ENCODE measurements at places on chromosomes 11 and 22.
A peak's percentile ranks its signal among the peaks of the same experiment; 100 is the strongest.

DNA sequence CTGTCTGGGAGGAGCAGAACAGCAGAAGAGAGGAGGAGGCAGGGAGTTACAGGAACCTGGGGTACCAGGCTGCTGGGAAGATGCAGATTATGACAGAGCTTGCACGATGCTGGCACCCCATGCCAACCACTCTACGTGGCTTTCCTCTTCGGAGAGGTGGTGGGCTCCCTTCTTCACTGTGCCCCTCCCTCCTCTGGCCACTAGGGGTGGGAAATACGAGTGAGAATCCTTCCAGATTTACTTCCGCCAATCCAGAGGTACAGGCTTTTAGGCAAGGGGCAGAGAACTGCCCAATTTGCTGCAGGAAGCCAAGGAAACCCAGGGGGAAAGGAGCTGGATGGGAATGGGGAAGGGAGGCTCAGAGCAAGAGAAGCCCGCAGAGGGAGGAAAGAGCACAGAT is 12.3 kb downstream of the HYOU1 start:
- no peak for DNase-seq

DNA sequence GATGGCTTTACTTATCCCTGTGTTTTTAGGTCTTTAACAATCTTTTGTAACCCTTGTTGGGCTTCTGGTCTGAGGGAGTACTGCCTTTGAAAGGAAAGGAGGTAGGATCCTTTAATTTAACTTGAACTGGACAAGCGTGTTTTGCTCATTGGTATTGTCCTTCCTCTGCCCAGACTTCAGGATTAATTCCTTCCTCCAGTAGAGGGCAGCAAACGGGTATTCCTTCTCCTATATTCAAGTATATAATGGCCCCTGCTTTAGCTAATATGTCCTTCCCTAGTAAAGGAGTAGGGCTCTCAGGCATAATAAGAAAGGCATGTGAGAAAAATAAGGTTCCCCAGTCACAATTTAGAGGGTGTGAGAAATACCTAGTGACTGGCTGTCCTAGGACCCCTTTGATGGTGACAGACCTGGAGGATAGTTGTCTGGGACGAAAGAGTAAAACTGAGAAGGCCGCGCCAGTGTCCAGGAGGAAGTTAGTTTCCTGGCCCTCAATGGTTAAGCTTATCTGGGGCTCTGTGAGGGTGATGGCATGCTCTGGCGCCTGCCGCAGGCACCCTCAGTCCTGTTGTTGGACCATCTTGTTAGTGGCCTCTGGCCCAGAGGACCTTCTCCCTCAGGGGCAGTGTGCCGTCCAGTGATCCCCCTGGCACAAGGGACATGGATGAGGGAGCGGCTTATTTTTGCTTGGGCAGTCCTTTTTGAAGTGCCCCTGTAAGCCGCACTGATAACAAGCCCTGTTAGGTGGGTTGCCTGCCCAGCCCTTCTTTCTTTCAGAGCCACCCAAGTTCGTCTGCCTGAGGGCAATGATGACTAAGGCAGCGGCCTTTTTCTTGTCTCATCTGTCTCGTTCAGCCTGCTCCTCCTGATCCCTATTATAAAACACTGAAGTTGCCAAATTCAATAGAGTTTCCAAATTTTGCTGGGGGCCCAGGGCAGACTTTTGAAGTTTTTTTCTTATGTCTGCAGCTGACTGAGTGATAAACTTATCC is 51.8 kb downstream of the C11orf71 start:
- DNase-seq: peak; percentile 58

DNA sequence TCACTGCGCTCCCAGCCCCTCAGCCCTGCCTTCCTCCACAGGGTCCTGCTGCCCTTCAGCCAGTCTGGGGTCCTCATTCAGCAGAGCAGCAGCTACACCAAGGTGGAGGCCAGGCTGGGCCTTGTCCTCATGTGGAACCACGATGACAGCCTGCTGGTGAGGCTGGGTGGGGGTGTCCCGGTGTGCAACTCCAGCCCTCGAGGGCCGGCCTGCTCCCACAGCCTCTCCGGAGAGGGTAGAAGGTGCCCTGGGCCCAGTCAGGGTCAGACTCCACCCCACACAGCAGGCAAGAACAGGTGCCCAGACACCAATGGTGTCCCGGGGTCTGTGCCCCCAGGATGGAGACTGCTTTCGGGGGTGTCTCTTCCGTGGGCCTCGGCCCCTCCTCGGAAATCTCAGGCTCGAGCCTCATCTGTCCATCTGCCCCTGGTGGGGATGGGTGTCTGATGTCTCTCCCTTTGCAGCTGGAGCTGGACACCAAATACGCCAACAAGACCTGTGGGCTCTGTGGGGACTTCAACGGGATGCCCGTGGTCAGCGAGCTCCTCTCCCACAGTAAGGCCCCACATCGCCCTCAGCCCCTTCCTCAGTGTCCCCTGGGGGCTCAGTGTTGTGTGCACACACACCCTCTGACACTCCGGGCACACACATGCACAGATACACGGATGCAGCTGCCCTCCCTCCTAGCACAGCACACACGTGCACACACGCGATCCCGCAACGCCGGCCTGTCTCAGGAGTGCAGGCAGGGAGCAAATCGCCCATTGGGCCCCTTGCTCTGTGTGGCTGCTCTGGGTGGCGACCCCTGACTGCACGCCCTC is 4.9 kb downstream of the MUC5AC start:
- no peak for DNase-seq

DNA sequence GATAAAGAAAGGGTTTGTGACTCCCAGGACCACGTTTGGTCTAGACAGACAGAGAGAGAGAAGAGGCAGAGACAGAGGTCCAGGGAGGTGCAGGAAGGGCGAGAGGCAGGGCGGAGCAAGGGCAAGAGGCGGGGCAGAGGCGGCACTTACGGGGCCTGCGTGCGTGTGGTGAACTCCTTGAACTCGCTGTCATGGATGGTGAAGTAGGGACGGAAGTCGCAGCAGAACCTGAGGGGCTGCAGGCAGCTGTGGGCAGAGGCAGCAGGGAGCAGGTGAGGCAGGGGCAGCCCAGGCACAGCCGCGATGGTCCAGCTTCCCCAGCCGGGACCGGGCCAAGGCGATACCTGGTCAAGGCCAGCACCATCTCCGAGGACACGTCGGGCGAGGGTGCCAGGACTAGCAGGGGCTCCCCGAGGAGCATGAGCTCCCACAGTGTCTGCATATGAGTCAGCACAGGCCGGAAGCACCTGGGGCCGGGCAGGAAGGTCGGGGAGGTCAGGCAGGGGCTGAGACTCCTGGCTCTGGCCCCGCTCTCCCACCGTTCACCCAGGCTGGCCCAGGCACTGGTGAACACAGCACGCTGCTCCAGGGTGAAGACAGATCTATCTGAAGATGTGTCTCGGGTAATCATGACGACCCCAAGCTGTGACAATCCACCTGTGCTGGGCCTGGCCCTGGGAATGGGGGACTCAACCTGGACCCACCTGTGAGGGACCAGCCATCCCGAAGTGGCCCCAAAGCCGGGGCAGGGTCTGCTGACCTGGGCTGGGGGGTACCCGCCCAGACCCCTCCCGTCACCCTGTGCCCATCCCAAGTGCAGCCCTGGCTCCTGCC is 7.2 kb upstream of the PLXNB2 start:
- DNase-seq: peak; percentile 58

GRCh38 chr22:38824585-38824984 is 19.2 kb downstream of the NPTXR start:
- DNase-seq: peak; percentile 75

DNA sequence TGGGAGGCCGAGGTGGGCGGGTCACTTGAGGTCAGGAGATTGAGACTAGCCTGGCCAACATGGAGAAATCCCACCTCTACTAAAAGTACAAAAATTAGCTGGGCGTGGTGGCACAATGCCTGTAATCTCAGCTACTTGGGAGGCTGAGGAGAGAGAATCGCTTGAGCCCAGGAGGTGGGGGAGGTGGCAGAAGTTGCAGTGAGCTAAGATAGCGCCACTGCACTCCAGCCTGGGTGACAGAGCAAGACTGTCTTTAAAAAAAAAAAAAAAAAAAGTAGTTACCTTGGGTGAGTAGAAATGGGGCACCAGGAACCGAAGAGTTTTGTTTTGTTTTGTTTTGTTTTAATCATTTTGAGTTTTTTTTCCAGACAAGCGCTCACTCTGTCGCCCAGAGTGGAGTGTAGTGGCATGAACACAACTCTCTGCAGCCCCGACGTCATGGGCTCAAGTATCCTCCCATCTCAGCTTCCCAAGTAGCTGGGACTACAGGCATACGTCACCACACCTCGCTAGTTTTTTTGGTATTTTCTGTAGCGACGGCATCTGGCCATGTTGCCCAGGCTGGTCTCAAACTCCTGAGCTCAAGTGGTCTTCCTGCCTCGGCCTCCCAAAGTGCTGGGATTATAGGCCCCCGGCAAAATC is 15.8 kb downstream of the THAP12 start:
- DNase-seq: no peak

DNA sequence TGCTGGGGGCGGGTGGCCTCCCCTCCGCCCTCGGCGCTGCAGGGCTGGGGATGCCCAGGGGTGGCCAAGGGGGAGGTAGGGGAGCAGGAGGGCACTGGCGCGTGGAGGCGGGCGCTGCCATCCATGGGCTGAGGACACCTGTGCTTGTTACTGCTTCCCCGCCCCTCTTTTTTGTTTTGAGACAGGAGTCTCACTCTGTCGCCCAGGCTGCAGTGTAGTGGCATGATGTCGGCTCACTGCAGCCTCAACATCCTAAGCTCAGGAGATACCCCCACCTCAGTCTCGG is 683 bp upstream of the FADS3 start:
- no peak for DNase-seq

- peak; percentile 34 for DNase-seq
These were observed 2.2 kb downstream of the CALCA start for GRCh38 chr11:14969901-14970323.

- DNase-seq: no peak
These were observed 1.9 kb upstream of the ARAP1 start for GRCh38 chr11:72754149-72754543.

- peak; percentile 18 for DNase-seq
These were observed 838.2 kb downstream of the NTM start for GRCh38 chr11:132208477-132209055.

- DNase-seq: no peak
These were observed 14.8 kb upstream of the CARD10 start for GRCh38 chr22:37533995-37534394.

GRCh38 chr11:20626279-20626678 is 26.9 kb downstream of the SLC6A5 start:
- DNase-seq: no peak

All from mucosa of gallbladder (tissue), 1 donor.